ENCODE measurements at places on chromosomes 3 and 15.

DNA sequence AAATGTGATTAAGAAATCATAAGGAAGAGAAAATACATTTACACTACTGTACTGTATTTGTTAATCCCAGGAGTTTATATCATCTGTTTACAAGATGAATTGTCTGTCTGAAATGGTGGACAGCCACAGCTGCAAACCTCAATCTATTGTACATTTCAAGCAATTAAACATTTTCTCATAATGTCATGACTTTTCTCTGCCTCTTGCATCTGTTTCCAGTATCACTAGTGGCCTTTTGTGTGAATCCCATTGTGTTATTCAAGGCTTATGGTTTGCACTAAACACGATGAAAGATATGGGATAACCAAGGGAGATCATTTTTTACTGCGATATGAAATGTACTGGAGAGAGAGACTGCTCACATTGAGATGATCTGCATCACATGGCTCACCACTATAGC lies 200.2 kb upstream of the LRRN1 start:
- DNase-seq = no peak

GRCh38 chr3:193982258-193982659 lies 153.7 kb upstream of the HES1 start:
- no peak for DNase-seq

DNA sequence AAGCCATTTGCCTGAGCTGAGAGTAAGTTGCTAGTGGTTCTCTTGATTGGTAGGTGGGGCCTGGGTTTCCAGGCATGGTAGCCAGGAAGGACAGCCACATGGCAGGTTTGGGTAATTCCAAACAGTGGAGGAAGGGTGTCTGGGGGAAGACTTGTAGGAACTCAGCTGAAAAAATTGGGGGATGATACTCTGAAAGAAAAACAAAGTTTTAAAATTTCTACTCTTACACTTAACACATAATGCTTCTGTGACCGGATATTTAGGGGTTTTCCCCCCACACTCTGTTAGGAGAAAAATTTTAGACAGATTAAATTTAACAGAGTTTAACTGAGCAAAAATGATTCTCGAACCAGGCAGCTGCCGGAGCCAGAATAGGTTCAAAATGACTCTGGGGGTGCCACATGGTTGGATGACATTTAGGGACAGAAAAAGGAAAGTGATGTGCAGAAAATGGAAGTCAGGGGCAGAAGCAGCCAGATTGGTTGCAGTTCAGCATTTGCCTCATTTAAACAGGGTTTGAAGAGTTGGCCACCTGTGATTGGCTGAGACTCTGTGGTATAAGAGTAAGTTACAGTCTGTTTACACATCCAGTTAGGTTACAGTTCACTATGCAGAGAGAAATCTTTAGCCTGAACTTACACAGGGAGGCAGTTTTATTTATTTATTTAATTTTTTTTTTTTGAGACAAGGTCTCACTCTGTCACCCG lies 8.1 kb downstream of the B2M start:
- peak; percentile 44 for DNase-seq

- no peak for DNase-seq
These were observed 8.2 kb upstream of the APEH start for GRCh38 chr3:49665822-49666519.

- DNase-seq = no peak
These were observed 301.7 kb upstream of the RORA start for GRCh38 chr15:61530769-61531168.

DNA sequence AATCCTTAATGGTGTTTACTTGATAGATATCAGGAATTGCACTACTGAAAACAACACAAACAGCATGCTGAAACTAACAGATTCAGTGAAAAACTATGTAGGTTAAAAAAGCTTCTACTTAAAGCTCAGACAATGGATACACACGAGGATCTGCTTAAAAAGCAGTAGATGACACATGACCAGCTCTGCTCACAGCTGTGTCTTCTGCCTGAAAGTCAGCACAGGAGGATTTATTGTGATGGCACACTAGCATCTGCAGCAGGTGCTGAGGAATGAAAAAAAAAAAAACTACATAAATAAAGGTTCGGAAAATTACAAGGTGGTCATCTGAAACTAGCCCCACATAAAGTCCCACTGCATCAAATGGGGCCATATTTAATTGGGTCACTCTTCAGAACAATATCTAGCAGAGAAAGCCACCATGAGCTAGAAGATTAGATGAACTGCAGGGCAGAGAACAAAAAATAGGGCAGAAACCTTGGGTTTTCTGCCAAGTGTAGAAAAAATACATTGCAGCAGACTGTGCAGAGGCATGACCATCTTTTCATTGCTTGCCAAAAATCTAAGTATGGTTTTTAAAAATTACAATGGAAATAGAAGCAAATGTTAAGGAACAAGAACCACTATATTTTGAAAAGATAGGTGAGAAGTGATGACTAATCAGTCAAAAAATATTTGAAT lies 13.2 kb upstream of the GOLM2 start:
- no peak for DNase-seq

DNA sequence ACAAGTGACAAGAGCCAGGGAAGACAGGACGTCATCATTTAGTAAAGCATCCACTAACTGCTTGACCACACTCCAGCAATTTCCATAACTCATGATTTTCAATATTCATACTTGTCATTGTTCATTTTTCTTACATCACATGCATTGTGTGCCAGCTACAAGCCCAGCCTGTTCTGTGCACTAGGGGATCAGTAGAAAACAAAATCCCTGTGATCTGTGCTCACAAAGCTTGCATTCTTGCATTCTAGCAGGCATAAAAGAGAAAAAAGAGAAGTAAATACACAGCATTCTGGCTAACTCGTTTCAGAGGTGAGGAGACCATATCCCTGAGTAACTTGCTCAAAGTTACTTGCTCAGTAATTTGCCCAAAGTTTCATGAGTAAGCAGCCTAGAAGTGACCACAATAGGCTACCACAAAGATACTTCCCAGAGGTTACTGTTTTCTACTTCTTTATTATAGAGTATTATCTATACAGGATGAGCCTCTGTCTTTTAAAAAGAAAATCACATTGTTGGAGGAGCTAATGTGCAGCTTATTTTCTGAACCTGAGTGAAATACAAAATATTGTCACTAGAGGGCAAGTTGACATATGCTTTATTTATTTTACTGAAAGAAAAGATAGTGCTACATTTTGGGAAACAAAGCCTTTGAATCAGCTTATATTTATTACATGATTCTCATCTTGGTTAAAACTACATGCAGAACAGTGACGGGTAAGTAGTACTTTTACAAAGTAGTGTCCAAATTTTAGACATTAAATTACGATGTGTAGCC lies 701.4 kb upstream of the LMCD1 start:
- DNase-seq = no peak

- no peak for DNase-seq
These were observed 6.8 kb upstream of the NCKIPSD start for GRCh38 chr3:48692551-48692950.

DNA sequence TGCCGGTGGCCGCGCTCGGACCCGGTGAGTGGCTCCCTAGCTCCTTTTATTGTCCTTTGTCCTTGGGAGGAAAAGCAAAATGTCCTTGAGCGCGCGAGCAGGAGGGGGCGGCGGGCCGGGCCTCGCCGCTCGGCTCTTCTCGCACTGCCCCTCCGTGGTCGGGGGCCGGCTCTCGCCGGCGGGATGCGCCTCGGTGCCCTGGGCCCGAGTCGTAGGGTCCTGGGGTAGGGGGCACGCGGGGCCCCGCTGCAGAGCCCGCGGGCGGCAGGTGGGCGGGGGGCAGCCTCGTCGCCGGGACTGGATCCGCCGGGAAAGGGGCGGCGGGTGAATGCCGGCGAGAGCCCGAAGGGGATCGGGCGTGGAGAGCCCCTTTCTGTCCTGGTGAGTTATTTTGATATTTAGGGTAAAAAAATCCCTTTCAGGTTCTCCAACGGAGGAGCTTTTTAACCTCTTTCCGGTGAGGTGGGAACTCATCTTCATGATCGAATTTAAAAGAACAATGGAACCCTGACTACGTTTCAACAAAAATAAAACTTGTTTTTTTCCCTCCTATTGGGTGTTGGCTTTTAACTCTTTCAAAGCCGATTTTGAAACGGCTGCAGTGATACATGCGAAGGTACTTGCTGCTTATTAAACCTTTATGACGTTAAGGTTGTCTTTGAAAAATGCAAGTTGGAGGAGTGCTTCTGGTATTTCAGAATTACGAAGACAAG lies 16.8 kb upstream of the CHD2 start:
- no peak for DNase-seq

GRCh38 chr15:95432878-95433405 lies 897.6 kb upstream of the NR2F2 start:
- no peak for DNase-seq

DNA sequence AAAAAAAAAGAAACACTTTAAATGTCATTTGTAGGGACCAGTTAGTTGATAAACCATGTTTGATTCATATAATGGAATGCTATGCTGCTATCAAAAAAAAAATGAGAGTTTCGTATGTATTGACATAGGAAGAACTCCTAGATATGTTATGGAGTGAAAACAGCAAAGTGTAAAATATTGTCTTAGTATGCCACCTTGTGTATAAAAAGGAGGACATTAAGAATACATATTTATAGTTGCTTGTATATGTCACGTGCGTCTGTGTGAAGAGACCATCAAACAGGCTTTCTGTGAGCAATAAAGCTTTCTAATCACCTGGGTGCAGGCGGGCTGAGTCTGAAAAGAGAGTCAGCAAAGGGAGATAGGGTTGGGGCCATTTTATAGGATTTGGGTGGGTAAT lies 39.5 kb downstream of the KBTBD8 start:
- no peak for DNase-seq

GRCh38 chr3:112755845-112756613 lies 90.6 kb downstream of the CD200R1L start:
- no peak for DNase-seq

- DNase-seq = no peak
These were observed 67.3 kb downstream of the PPARG start for GRCh38 chr3:12356175-12356574.

- no peak for DNase-seq
These were observed 67.9 kb upstream of the MITF start for GRCh38 chr3:69671082-69671952.

DNA sequence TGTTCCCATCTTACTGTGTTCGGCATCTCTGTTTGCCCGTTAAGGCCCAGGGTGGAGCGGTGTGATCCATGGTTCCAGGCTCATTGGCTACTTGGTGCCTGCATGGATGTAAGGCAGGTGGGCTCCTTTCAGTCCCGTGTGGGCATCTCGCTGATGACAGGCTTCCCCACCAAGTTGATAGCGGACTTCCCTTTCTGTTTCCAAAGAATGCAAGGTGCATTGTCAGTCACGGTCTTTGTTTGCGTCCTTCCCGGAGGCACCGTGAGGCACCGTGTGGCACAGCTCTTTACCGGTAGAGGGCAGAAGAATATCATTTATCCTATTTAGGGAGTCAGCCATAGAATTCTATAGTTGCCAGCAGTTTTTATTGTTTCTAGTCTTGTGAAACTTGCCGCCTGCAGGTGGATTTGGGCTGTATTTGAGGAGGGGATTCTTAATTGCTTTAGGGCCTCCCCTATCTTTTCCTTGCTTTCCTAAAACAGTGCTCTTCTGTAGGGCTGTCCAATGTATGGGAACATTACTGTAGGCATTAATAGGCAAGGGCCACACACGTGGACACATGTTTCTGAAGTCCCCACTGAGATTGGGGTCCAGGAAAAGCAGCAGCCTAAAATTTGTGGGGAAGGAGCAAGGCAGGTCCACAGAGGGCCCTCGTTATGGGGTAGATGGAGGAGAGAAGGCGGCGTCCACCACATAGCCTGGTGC lies 244.1 kb downstream of the SLCO3A1 start:
- peak; percentile 21 for DNase-seq

GRCh38 chr3:69008980-69009379 lies 4.5 kb downstream of the EOGT start:
- no peak for DNase-seq

Measured in stimulated activated CD4-positive, alpha-beta T cell treated with anti-CD3 and anti-CD28 coated beads, TNF-alpha, amount 100 ng/mL, for 24 hours (primary cell).